ENCODE measurements at places on chromosomes 11 and 22. TPM values are rescaled to one million over a fixed set of nuclear protein-coding genes. Genes with fewer than 3 reads are reported as not detected.

BTBD18 gene
- not detected for total RNA-seq

VSTM5 gene
- not detected for total RNA-seq

DNA sequence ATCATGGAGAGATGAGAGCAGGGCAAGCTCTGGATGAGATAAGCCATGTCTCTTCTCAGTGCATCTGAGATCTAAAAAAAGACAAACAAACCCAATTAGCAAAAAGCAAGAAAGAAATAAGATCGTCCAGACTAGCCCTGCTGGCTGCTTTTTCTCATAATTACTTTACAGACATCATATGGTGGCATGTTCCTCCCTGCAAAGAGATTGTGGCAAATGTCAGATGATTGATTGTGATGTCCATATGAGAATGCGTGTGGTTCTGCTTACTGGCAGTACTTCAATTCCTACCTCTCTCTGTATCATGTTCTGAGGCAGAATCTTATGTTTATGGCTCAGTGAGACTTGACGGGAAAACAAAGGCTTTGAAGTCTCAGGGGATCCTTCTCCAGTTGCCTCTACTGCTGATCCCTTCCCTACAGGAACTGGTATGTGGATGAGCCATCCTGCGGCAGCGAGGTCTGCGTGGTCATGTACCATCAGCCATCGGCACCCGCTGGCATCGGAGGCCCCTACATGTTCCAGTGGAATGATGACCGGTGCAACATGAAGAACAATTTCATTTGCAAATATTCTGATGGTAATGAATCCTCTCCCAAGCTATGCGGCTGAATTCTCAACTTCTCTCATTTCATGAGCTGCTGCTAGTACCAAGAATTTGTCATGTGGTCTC, 8.8 kb downstream of the LAYN start:
- DNase-seq: no peak

TBX1 gene
- 2.7 TPM for total RNA-seq

- no peak for DNase-seq
These were observed 223.8 kb downstream of the BLID start for GRCh38 chr11:121892131-121892681.

DNA sequence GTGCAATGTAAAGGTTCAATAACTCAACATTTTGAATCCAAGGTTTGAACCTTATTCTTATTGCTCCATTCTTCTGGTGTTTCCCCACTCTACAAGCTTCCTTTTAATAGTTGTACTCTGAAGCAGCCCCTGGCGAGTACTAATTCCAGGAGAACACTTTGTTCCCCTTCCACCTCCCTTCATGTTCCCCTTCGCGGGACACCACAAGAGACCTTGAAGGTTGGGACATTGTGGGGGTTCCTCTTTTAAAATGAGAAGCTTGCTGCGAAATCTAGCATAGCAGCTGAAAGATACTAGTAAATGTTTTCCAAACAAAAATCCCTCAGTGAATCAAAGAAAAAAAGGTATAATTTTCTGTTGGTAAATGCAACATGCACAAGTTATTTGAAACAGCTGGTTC, 626.3 kb upstream of the LRRC4C start:
- no peak for DNase-seq

GRCh38 chr11:45922425-45923082, at the start of gene LARGE2:
Gene LARGE2 (plus strand): TSS chr11:45922656. CDS start chr11:45922883, 227 bp downstream.
- no peak for DNase-seq

GRCh38 chr11:61815790-61816735, 740 bp downstream of the FADS1 start:
- DNase-seq: peak; percentile 45

GRCh38 chr11:6627762-6628241, 8.6 kb upstream of the TPP1 start:
- no peak for DNase-seq

MFRP gene
- 0.27 TPM for total RNA-seq

MIOX gene
- total RNA-seq: not detected

CCDC116 gene
- not detected for total RNA-seq

FAM83F gene
- under 0.01 TPM for total RNA-seq

- DNase-seq: no peak
These were observed 1336.9 kb downstream of the BRD1 start for GRCh38 chr22:48490500-48491411.

DNA sequence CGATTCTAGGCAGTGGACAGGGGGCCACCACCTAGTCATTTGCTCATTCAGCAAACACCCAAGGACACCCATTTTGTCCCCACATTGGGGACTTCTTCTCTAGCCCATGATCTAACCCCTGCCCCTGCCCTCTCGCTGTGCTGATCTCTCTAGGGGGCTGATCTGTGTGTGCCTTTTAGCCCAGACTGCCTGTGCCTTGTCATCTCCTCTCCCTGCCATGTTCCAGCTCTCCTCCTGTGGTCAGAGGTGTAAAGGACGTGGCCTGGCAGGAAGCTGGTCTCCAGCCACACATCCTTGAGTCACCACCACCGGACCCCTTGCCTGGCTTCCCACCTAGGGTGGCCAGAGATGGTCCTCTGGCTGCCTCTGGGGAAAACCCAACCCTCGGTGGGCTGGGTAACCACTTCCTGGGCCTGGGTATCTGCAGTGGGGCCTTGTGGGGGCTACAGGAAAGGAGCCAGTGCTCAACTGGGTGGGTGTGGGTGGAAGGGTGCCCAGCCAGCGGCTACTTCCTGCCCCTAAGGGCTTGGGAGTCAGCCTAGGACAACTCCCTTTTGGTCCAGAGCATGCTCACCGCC, 1.3 kb downstream of the CTSW start:
- DNase-seq: no peak

DDX10 gene
- total RNA-seq: 28.2 TPM

GRCh38 chr11:124837491-124837856, 27.8 kb upstream of the ROBO3 start:
- no peak for DNase-seq

DNA sequence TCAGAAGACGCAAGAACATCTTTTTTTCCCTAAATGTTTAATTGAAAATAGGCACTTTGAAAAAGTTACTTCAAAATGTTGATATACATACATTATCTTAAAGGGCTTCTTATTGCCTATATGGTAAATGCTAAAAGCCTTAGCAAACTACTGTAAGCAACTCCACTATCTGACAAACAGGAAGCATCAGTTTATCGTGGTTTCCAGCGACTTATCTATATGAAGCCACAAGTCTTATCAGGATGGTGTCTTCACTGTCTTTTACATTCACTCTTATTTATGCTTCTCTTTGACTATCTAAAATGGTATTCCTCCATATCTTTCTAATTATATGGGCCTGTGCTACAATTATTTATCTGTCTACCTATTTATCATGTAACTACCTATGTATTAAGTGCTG, 2091.9 kb downstream of the LRRC4C start:
- DNase-seq: no peak

- DNase-seq: peak; percentile 26
These were observed 45.9 kb downstream of the ZNF143 start for GRCh38 chr11:9506489-9507276.

DNA sequence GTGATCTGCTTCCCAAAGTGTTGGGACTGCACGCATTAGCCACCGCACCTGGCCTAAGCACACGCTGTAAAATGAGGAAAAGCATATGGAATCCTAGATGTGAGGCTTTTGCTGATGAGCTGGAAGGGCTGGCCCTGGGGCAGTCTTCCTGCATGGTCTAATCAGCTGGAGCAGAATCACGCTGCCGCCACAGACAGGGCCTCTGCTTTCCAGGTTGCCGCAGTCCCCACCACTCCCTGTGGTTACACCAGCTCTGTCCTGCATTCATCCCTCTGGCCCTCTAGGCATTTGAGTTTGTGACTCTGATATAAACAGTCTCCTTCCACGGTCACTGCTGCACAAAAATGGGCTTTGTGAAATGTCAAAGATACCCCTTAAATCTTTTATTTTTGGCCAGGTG, 17.1 kb downstream of the RPS6KA4 start:
- no peak for DNase-seq

GRCh38 chr11:123526027-123526805, 96.1 kb downstream of the GRAMD1B start:
- no peak for DNase-seq

DNA sequence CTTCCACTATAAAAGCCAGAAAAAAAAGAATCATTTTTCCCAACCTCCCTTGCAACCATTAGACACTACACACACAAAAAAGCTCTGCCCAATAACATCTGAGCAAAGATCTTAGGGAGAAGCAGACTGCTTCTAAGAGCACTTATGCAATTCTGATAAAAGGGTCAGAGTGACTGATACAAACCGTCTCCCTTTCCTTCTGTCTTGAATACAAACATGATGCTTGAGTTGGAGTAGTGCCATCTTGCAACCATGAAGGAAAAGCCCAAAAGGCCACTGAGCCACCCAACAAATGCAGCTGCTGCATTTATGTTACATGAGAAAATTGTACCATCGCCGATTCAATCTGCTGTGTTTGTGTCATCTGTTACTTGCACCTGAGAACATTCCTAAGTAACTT, 47.6 kb upstream of the EED start:
- DNase-seq: no peak

LRRC74B gene
- total RNA-seq: not detected

GRCh38 chr11:83938148-83938547, 652.0 kb upstream of the CCDC90B start:
- no peak for DNase-seq

C11orf91 gene
- not detected for total RNA-seq

- no peak for DNase-seq
These were observed 28.6 kb downstream of the C22orf42 start for GRCh38 chr22:32130464-32130863.

DNA sequence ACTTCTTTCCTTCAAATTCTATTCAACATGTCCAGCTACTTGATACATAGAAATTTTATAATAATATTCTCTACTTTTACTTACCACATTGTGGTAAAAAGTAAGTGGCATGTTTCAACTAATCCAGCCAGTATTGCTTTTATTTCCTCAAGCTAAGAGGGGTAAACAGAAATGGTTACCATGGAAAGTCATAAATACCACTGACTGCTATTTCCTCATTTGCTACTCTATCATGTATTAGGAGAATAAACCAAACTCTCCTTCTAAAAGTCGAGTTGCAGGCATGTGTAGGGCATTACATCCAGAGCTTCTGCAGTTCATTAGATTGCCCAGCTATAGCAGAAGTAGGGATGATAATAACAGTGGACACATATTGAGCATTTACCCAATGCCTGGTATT, 208.4 kb downstream of the MAML2 start:
- no peak for DNase-seq

KCNQ1 gene
- total RNA-seq: 4.4 TPM

DNA sequence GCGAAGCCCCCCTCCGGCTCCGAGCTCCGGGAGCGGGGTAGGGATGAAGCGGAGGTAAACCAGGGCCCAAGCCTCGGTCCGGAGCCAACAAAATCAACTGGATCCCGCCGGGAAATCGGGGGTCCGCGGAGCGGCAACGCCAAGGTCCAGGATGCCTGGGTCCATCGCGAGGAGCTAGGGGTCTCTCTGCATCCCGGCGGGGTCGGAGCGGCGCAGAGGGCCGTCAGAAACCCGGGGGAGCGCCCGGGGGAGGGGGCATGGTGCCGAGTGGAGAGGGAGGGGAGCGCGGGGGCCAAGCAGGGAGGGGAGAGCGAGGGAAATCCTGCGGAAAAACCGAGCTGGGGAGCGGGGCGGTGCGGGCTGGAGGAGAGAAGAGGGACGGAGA, 51.8 kb downstream of the SLC22A12 start:
- DNase-seq: no peak

GRCh38 chr11:10899121-10899830, 41.4 kb upstream of the ZBED5 start:
- peak; percentile 20 for DNase-seq

- no peak for DNase-seq
These were observed 31.2 kb upstream of the SMIM35 start for GRCh38 chr11:118117790-118118601.

- no peak for DNase-seq
These were observed 24.5 kb upstream of the BLID start for GRCh38 chr11:122140500-122140899.

- DNase-seq: no peak
These were observed 1017.0 kb upstream of the CNTN5 start for GRCh38 chr11:98003606-98004371.

- no peak for DNase-seq
These were observed 199.3 kb downstream of the CADM1 start for GRCh38 chr11:115304774-115305472.

- no peak for DNase-seq
These were observed 11.3 kb upstream of the TRIM44 start for GRCh38 chr11:35651263-35651662.

NRXN2 gene
- 40.3 TPM for total RNA-seq

DNA sequence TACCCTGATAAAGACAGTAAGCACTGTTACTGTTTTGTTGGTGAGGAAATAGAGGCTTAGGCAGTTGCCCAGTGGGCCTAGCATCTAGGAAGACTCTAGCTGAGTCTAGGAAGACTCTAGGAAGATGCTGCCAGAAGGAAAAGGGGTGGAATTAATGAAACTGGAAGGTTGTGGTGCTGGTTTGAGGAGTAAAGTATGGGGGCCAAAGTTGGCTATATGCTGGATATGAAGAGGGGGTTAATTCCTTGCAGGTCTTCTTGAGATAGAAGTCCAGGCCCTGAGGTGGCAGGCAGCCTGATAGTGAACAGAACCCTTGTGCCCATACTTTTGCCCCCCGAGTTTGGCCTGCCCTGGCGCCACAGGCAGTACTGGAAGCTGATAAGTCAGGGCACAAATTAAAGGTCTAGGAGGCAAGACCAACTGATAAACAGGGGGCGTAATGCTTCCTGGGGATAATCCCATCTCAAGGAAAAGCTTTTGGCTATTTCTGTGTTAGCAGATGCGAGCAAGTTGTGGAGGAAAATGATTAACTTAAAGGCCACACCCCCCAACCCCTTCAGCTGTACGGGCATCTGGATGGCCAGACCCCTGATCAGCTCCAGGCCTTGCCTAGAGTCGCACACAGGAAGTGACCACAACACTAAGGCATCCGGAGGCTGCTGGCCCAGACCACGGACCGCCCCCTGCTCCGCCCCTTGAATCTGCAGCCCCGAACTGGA, 3.1 kb downstream of the ILK start:
- DNase-seq: peak; percentile 90

MUC6 gene
- total RNA-seq: 13.1 TPM

- DNase-seq: no peak
These were observed 132.2 kb upstream of the NECTIN1 start for GRCh38 chr11:119861160-119861559.

DNA sequence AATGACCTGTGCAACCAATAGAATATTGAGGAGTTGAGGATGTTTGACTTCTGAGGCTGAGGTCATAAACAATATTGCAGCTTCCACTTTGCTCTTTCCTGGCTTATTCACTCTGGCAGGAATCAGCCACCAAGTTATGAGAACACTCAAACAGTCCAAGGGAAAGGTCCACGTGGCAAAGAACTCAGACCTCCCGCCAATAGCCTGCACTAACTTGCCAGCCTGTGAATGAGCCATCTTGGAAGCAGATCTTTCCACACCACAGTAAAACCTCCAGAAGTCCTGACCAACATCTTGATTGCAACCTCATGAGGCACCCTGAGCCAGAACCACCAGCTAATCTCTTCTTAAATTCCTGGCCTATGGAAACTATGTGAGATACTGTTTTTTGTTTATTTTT, 22.7 kb upstream of the PICALM start:
- DNase-seq: peak; percentile 13

DNA sequence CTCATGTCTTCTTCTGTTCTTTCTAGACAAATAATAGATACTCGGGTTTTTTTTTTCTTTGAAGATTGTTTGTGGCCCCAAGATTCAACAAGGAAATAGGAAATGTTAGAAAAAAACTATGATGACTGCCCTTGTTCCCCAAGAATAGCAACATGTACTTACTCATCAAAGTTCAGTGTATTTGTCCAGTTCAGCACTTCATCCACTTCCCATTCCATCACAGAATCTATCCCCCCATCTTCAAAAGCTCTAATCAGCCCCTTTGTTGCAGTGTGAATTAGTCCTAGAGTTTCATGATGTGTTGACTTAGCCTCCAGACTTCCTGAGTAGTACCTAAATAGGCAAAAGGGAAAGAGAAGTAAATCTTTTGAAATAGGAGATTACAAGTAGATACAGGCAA, 74.3 kb downstream of the C11orf65 start:
- DNase-seq: no peak

FGF19 gene
- not detected for total RNA-seq
